RWPE2 (cell line): ENCODE measurements at places on chromosomes 1 and 21.

- DNase-seq = no peak
Measured at GRCh38 chr1:85274969-85275453, 1.4 kb downstream of the BCL10 start.

GRCh38 chr1:37809942-37810341 is 1.9 kb upstream of the YRDC start:
- no peak for DNase-seq

DNA sequence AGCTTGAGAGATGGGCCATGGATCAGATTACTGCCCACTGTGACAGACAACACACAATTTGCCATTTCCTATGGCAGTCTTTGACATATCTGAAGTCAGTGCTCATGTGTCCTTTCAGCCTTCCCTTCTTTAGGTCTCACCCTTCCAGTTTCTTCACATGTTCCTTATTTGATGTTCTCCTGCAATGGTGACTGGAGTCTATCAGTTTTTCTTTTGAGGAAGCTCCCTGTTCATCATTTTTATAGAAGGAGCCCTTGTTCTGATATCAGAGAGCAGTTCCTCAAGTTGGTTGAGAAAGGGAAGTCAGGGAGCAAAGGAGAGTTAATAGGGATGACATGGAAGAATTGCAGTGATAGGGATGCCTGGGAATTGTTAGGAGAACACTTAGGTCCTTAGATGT is 42.2 kb downstream of the DISC1 start:
- DNase-seq = no peak

DNA sequence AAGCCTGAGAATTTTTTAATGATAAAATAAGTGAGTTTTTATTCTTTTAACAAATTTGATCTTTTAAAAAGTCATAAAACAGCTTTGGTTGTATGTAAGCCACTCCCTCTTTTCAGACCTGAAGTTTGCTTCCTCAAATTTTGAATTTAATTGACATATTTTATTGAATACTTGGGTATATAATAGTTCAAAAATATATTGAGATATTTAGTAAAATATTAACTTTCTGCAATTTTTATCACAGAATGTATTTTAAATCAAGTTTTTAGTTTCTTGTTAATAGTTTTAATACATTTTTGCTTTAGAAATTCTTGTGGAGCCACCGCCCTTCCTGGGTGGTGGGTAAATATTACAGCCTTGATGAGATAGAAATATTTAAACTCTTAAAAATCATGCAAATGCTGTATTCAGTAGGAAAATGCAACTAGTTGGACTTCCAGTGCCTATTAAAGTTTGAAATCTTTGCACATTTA is 867 bp downstream of the PTPRC start:
- DNase-seq = no peak

DNA sequence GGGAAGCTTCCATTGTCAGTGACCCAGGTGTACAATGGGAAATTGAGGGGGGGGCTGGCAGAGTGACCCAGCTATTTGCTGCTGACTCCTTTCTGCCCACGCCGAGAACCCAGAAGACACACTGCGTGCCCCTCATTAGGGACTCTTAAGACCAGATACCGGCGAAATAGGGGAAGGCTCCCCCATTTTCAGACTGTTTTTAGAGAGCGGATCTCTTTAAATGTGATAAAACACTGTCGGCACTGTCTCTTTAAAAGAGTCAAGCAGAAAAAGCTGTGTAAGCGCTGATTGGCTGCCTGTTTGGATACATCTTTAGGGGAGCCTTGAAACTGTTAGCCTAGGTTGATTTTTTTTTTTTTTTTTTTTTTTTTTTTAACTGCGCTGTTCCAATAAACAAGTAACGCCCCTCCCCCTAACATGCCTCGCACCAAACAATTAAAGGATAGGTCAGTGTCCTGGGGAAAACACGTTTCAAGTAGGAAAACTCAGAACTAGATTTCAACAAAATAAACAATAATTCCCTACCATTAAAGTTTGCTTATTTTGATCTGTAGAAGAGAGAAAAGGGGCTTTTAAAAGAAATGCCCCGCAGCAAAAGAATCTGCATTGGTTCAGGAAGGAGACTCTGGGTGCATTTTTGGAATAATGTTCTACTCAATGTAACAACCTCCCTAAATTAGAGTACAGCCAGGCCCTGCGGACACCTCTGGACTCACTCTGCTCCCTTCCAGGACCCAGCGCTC is 1.4 kb upstream of the SSBP3 start:
- DNase-seq = no peak

DNA sequence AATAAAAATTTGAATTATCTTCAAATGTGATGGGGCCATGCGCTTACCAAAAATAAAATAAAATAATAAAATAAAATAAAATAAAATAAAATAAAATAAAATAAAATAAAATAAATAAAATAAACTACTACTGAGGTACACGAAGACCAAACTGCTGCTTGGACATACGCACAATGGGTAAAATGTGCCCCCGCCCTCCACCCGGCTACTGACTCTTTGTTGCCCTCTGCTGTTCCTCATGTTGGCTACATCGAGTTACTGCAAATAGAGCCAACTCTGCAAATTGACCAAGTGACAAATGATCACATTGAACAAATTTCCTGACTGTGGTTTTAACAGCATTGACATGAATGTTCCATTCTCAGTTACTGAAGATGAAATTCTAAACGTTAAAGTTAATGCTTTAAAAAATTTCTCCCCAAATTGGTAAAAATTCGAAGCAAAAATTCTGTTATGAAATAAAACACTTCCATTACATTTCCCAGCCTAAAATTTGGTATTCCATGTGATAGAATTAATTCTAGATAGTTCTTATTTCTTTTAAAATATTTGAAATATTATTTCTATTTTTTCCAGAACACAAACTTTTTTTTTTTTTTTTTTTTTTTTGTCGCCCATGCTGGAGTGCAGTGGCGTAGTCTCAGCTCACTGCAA is 18.8 kb upstream of the MAP1LC3C start:
- DNase-seq = no peak

DNA sequence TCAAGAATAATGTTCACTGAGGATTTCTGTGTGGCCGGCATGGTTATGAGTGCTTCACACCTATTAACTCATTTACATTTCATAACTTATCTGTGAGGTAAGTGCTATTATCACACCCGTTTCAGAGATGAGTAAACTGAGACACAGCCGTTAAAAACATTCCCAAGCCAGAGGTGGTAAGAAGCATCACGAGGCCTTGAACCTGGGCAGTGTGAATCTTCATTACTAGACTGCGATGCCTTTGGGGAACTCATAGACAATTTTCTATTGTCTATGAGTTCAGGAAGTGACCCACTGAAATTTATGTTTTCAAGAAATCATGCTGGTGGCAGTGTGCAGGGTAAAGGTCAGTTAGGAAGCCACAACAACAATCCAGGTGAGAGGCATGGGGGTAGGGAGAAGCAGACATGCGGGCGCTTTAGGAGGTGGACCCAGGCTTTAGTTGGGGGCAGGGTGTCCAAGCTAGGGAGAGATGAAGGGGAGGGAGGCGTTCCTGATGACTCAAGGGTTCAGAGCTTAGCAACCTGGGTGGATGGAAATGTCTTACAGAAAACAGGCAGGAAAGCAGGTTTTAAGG is 14.5 kb downstream of the GNG12 start:
- DNase-seq = no peak

GRCh38 chr21:39095681-39096080 is 87.6 kb downstream of the PSMG1 start:
- no peak for DNase-seq

DNA sequence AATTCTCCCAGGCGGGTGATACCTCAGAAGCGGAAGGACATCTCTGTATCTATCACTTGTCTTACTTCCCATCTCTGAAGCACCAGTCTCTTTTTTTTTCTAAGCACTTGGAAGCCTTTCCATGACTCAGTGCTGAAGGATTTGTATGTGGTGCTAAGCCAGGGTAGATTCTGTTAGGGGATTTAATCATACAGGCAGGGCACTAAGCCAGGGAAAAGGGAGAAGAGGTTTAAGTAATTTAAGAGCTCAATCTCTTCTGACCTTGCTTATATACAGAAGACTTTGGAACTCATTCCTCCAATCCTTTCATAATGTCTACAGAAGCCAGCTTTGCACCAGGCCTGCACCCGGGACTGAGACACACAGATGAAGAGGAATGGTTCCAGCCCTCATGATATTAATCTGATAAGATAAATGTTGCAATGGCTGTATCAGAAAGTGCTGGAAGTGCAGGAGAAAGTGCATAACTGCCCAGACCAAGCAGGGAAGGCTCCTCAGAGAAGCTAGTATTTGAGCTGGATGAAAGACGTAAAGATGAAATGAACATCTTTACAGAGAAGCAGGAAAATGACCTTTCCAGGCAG is 11.0 kb downstream of the FAM163A start:
- no peak for DNase-seq

- DNase-seq = no peak
Measured at GRCh38 chr1:201955729-201956143, 433 bp downstream of the TIMM17A start.

GRCh38 chr1:61432616-61433388 is 292.1 kb downstream of the TM2D1 start:
- DNase-seq = no peak

GRCh38 chr1:112542206-112542973 is 33.6 kb downstream of the WNT2B start:
- no peak for DNase-seq

DNA sequence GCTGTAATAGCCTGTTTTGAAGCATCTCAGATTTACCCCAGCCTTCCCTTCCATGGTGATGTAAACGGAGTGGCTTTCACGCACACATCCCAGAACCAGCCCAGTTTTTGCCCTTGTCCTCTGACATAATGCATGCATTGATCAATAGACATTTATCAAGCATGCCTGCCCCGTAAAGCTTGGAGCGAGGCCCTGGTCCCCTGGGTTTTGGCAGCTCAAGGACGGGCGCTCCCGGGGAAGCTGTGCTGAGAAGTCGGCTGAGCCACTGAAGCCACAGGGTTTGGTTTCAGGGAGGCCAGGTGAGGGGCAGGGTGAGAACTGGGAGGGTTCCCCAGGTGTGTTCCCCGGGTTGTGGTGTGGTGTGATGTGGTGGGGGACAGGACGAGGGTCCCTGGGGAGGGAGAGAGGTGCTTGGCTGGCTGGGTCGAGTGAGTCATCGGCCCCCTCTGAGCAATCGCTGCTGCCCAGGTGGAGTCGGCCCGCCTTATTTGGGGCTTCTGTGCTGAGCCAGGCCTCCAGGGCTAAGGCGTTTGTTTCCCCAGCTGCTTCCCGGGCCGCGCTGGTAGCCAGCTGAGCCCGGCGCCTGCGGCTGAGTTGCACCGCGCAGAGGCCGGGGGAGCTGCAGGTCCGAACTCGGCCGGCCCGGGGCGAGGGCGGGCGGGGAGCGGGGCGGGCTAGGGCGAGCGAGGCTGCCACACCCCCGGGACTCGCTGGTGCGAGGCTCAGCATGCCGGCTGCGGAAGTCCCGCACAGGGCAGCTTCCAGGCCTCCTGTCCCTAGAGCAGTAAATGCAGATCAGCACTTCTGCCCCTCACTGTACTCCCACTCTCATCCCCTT is 23.6 kb downstream of the ATP2B4 start:
- DNase-seq = peak; percentile 88

- no peak for DNase-seq
Measured at GRCh38 chr1:228445843-228446650, 29.4 kb upstream of the TRIM17 start.

- no peak for DNase-seq
Measured at GRCh38 chr1:17558954-17559614, 19.6 kb downstream of the ARHGEF10L start.

DNA sequence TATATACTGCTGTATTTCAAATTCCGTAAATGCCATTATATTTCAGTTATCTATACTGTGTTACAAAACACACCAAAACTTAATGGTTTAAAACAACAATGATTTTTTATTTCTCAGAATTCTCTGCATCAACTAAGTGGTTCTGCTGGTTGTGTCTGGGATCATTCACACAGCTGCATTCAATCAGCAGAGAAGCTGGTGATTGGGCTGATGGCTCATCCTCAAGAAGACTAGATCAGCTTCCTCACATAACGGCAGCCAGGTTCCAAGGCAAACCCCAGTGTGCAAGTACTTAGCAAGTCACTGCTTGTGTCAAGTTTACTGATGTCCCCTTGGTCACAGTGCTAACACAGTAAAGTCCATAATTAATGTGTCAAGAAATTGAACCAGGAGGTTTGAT is 86.3 kb upstream of the VANGL1 start:
- no peak for DNase-seq

GRCh38 chr1:196309386-196309785 is 298.9 kb downstream of the KCNT2 start:
- DNase-seq = no peak

GRCh38 chr1:157284451-157284850 is 146.3 kb upstream of the ETV3 start:
- no peak for DNase-seq

DNA sequence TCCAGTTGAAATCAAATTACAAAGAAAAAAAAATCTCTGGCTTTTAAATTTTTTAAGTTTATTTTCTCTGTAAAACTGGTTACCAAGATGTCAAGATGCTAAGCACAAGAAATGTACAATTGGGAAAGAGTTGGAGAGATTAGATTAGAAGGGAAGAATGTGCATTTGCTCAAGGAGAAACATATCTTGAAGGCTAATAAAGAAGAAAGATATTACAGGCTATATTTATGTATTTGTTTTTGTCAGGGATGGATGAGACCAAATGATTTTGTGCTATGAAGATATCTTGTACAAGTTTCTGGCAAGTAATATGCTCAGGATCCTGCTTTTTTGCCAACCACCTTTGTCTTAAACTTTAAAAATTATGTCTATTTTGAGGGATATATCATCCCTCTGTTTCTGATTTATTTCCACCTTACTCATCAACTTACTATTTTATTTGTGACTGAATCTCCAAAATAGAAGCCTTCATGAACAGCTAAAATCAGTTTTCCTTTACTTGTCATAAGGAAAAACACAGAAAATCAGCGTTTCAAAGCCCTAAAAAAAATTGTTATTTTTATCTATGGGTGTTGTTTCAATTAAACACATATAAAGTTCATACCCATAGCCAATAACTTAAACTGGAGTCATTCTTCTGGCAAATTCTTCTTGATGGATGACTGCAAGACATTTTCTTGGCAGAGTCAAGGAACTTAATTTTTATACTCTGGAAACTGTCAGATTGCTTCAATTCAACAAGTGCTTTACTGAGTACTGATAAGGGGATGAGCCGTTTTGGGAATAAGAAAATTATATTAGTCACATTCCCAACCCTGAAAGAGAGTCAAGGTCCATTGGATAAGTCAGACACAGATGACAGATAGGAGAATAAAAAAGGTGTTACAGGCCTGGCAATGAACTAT is 141.8 kb downstream of the CTH start:
- DNase-seq = no peak

DNA sequence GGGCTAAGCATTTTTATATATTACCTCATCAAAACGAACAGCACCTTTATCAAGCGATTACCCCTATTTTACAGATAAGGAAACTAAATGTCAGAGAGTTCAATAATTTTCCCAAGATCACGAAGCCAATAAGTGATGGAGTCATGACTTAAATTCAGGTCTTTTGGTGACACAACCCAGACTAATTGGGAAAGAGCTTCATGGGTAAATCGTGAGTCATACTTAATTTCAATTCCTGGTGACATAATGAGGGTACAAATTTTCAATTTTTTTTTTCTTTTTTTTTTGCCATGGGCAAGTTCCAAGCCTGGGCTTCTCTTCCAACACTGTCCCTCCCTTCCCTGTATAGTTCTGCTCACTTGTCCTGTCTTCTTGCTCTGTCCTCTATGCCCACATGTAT is 30.1 kb upstream of the IL10 start:
- DNase-seq = no peak
